ENCODE measurements at places on chromosomes 3 and 15.

DNA sequence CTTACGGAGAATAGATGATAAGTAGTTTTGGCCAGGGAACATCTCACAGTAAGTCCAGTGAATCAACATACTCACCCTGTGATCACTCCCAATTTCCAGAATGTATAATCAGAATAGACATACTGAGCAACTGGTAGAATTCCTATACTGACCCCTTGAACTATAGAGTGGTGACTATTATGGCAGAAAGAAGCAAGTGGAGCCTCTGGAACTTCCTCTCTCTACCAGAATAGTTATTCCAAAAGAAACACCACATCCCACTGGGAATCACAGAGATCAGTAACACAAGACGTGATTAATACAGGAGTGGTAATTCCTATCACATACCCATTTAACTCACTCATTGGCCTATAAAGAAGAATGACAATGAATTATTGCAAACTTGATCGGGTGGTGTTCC, 50.1 kb upstream of the TRIM42 start:
- DNase-seq: no peak

DNA sequence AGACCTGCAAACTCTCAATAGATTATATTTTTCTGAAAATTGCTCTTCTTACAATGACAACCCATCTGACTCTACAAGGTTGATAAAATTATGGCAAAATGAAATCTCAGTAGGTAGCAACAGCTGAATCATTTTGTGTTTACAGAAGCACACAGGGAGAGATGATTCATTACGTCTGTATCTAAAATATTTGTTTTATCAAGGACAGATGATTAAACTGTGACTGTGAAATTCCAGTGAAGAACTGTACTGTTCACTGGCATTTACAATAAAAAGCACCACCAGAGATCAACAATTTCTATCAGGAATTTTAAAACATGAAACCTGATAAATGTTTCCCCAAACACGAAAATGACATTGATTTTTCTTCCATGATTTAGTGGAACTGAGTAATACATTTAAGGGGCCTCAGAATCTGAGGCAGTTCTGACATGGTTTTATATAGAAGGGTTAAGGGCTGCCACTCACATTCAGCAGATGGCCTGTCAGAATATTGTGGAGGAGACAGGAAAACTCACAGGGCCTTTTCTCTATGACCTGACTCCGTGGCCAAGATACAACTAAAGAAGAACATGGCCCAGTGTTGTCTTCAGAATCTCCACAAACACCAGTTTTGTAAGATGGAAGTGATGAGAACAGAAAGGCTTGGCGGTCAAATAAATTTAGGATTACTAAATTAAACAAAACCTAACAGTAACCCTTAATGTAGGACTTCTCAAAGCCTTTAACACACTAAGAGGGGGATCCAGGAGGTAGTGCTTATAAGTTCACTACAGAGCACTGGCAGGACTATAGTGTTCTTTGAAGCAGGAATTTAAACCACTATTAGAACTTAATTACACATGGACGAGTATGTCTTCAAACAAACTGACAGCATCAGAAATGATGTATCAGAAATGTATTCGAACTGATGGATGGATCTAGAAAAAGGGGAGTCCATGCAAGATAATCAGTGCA, 25.9 kb downstream of the RAD18 start:
- peak; percentile 59 for DNase-seq

- DNase-seq: no peak
Observed at GRCh38 chr3:26636096-26636727, 13.6 kb downstream of the LRRC3B start.

DNA sequence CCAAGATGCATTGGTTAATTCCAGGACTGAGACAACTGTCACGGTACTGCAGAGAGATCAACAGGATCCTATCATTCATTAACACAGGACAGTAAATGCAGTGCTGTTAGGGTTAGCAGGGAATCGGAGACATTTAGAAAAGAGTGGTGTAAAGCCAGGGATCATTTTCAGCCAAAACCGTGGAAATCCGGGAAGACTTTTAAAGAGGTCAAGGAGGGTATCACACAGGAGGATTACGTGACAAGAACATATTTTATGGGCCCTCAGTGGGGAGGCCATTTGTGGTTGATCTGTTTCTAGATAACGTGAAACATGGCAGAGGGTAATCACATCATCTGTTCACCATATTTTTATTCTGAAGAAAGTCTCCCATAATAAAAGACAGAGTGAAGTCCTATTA, 216.1 kb downstream of the PTPRG start:
- no peak for DNase-seq

- no peak for DNase-seq
Observed at GRCh38 chr3:9161811-9162210, 87.6 kb downstream of the SRGAP3 start.

DNA sequence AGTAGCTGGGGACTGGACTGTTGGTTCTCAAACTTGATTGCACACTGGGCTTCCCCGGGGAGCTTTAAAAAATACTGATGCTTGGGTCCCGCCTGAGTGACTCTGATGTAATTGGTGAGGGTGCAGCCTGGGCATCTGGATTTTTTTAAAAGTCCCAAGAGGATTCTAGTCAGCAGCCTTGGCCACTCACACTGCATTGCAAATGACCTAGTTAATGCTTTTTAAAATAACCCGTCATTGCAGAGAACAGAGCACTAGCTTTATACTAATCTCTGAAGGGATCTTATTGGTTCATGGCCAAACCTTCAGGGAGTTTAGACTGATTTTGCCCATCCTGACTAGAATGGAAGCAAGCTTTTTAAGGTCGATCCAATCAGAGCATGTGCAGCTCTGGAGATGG, 310.6 kb upstream of the PROK2 start:
- no peak for DNase-seq

- no peak for DNase-seq
Observed at GRCh38 chr15:63403254-63403945, 21.8 kb upstream of the CA12 start.

DNA sequence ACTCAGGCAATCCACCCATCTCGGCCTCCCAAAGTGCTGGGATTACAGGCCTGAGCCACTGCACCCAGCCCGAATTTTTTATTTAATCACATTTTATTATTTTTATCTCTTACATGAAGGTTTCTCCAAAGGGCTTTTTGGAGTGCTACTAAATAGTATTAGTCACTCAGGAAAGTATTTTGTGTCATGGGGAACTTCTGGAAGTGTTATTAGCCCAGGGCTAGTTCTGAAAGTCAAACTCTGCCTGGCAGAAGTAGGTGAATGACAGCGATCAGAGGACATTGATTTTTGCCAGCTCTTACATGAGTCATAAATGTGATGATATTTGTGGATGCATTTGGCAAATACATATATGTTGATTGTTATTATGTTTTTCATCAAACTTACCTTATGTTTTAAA, 48.7 kb downstream of the ZPLD1 start:
- DNase-seq: no peak

DNA sequence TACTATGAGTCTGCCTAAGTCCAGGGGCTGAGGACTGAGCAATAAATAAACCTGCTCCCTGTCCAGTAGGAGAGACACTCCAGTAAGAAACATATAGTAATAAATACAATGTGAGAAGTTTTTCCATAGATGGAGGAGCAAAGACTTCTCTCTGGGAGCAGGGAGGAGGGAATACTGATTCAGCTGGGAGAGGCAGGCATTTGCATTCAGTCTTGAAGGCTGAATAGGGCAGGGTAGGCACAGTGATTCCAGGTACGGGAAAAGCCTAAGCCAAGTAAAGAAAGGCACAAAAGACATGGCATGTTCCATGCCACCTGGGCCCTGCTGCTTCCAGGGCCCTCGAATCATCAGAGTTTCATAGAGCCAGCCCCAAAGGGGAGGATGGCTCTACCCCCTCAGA, 59.6 kb upstream of the GLCE start:
- no peak for DNase-seq

DNA sequence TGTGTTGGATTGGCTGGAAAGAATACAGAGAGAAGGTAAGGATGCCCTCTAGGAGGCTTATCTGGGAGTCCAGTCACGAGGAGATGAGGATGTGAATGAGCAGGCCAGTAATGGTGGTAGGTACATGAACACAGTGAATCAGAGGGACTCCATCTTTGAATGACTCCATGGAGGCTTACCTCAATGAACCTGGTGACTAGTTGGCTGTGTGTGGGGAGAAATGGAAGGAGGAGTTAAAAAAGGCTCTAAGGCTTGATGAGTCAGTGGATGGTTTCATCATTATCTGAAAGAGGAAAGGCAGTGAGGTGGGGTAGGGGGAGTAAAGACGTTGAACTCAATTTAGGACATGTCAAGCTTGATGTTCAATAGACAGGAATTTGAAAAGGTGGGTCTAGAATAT, 61.1 kb downstream of the KCNAB1 start:
- DNase-seq: no peak

DNA sequence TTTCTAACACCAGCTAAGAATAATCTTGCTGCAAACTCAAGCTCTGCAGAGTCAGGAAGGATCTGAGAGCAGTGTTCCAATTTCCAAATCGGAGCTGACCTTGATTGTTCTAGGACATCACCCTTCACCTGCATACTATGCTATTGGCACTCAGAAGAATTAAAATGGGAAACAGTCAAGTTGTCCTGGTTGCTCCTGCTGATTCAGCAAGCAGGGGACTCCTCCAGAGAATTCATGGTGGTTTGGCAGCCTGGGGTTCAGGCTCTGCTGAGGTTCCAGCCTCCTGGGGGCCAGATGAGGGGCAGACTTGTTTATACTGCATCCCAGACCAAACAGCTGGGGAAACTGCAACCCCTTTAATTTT, 213.7 kb upstream of the ADAMTS9 start:
- no peak for DNase-seq

- DNase-seq: no peak
Observed at GRCh38 chr3:140505213-140505612, 172.7 kb upstream of the TRIM42 start.
